ENCODE measurements at places on chromosomes 1 and 21.

- DNase-seq = no peak
Observed at GRCh38 chr1:159838715-159839114, 12.0 kb downstream of the SLAMF8 start.

DNA sequence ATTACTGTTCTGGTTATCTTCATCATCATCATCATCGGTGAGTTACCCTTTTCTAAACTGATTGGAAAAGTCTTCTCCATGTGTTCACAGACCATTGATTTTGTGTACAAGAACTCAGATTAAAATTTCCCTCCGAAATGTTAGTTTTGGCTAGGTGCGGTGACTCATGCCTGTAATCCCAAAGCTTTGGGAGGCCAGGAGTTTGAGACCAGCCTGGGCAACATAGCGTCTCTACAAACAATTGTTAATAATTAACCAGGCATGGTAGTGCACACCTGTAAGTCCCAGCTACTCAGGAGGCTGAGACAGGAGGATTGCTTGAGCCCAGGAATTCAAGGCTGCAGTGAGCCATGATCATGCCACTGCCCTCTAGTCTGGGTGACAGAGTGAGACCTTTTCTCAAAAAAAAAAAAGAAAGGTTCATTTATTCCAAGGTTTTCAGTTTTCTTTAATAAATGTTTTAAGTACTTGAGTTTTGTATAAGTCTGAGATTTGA is 5.9 kb upstream of the PER3 start:
- DNase-seq = no peak

GRCh38 chr1:27220096-27220495 is 14.3 kb upstream of the WDTC1 start:
- no peak for DNase-seq

- no peak for DNase-seq
Observed at GRCh38 chr1:33348676-33349080, 27.8 kb upstream of the A3GALT2 start.

DNA sequence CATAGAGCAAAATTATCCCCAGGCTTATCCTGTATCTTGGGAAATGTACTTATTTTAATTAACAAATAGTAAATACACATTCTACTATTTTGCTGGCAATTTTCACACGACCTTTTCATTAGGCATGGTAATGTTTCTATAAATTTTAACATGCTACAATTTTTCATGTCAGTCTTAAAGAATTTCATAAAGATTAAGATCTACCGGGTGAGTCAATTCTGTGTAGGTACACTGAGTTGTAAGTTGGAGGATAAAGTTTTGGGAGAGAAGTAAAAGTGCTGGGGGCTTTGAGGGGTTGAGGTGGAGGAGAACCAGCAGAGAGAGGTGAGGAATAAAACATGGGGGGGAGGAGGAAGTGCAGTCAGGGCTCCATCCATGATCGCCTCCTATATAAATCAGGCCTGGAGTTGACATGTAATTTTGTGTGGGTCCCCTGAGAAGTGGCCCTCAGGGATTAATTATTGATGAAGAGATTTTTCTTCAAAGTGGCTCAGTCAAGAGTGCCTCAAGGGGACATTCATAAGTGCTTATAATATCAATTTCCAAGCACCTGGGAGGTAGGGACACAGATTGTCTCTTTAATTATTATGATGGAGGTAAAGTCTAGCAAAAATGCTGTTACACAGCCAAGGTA is 7.2 kb downstream of the DPYD start:
- no peak for DNase-seq

DNA sequence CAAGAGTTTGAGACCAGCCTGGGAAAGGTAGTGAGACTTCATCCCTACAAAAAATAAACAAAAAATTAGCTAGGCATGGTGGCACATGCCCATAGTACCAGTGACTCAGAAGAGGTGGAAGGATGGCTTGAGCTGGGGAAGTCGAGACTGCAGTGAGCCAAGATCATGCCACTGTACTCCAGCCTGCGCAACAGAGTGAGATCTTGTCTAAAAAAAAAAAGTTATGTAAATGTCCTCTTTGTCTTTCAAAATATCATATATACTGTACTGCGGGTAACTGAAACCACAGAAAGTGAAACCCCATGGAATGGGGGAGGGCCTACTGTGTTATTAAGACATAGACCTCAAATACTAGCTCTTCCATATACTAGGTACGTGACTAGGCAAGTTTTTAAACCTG is 20.8 kb downstream of the ACADM start:
- DNase-seq = no peak

GRCh38 chr1:31166462-31166861 is 73.2 kb downstream of the NKAIN1 start:
- DNase-seq = no peak

GRCh38 chr1:184860535-184860934 is 105.9 kb upstream of the EDEM3 start:
- peak; percentile 14 for DNase-seq

- no peak for DNase-seq
Observed at GRCh38 chr1:24594328-24594598, 38.4 kb downstream of the NCMAP start.

DNA sequence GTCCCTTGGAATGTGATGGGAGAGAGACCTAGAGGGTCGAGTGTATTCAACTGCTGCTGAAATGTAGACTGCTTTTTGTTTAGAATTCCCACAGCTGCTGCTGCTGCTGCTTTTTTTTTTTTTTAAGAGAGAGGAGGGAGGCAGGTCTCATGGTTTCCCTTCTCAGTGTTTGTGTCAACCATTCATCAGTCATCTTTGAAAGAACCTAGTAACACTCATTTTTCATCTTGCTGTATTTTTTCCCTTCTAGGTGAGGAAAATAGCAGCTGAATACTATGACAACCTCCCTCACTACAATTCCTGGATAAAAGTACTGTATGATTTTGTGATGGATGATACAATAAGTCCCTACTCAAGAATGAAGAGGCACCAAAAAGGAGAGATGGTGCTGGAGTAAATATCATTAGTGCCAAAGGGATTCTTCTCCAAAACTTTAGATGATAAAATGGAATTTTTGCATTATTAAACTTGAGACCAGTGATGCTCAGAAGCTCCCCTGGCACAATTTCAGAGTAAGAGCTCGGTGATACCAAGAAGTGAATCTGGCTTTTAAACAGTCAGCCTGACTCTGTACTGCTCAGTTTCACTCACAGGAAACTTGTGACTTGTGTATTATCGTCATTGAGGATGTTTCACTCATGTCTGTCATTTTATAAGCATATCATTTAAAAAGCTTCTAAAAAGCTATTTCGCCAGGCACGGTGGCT is 9.2 kb downstream of the DEGS1 start:
- no peak for DNase-seq

DNA sequence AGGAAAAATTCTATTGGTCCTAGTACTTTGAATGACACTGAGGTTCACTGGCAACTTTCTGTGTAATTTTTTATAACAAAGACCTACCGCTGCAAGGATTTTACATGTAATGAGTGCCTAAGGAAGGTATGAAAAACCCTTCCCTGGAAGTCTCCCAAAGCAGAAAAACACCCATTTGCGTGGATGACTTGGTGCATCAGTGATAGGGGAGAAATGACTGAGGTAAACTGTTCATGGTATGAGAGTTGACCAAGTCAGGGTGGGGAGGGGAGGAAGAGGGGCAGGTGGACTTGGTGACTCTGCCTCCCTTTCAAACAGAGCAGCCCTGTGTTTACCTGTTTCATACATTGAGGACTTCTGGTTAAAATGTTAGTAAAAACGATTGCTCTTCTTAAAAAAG is 78.8 kb upstream of the IPO9 start:
- DNase-seq = no peak

GRCh38 chr1:35539824-35540261 is 17.4 kb downstream of the KIAA0319L start:
- peak; percentile 64 for DNase-seq

DNA sequence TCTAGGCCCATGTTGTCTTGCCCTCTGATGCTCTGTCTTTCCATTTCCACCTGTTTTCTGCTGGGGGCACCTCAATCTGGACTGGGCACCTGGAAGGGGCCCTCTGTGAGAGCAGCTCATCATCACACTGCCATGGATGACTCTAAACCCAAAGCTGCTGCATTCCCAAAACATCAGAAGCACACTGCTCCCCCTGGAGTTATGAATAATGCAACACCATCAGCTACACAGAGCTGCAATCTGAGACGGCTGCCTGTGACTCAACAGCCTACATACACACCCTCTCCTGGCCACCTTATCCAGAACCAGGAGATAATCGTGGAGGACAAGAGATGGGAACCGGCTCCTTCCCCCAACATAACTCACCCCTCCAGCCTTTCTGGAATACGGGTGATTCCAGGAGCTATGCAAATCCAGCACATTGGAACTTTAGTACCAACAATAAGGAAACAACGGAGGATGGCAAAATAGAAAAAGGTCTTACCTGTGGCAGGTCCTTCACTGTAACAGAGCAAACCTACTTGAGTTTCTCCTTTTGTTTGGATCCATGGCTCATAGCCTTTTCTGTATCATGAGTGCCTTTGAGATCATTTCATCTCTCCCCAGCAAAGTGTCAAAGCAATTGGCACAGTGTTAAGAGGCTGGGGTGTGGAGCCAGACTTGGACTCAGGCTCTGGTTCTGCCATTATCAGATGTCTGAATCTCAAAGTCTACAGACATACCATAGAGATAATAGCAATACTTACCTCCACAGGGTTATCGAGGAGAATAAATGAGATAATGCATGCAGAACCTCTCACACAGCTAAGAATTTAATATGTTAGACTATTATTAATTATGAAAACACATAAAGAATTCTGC is 29.3 kb downstream of the AK2 start:
- peak; percentile 82 for DNase-seq

DNA sequence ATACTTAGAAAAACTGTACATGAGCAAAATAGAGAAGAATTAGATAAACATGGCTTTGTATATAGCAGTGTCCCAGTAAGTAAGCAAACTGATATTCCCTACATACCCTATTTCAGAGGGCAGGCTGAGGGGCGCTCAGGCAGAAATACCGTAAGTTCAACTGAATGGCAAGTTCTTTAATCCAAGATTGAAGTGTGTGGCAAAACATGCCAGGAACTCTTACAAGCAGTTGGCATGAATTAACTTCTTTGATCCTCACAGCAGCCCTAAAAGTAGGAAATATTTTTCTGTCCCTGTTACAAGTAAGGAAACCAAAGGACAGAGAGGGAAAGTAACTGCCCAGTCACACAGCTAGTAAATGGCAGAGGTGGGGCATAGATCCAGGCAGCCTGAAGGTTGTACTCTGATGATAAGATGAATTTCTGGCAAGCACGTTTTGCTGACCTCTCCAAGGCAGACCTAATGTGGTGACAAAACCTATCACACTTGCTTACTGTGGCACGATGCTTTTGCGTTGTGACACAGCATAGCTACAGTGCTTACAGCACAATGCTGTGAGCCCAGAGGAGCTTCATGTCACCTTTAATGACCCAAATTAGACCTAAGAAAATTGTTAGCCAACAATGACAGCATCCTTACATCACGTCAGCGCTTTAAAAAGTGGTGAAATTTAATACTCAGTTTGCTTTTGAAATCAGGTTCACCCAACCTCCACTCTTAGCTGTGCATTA is 35.0 kb upstream of the THEM4 start:
- DNase-seq = peak; percentile 70

DNA sequence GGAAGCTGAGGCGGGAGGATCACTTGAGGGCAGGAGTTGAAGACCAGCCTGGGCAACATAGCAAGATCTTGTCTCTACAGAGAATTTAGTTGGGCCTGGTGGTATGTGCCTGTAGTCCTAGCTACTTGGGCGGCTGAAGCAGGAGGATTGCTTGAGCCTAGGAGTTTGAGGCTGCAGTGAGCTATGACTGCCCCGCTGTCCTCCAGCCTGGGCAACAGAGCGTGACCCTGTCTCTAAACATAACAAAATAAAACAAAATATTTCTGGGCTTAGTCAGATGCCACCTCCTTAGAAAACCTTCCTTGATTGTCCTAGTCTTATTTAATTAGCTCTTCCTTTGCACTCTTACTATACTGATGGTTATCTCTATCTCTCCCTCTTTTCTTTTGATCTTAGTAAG is 8.5 kb downstream of the TGFB2 start:
- no peak for DNase-seq

- no peak for DNase-seq
Observed at GRCh38 chr1:213720032-213720431, 267.7 kb upstream of the PROX1 start.

DNA sequence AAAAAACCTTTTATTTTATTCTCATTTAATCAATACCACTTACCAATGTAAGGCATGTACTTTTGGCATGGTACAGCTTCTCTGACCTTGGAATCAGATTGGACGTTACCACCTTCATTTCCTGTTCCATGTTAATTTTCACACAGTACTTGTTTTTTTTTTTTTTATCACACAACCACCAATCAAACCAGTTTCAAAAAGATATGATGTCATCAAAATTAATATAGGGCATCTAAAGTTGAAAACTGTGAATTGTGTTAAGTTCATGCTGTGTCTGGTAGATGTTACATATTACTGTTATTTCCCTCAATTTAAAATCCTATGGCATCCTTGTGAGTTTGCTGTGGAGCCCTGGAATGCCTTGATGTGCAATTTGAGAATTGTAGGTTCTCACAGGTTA is 85.1 kb downstream of the NPHS2 start:
- DNase-seq = no peak

GRCh38 chr1:227428803-227429202 is 110.5 kb upstream of the CDC42BPA start:
- no peak for DNase-seq
